ENCODE measurements at places on chromosomes 16 and 17. TPM values are rescaled to one million over a fixed set of nuclear protein-coding genes. Genes with fewer than 3 reads are reported as not detected.

DNA sequence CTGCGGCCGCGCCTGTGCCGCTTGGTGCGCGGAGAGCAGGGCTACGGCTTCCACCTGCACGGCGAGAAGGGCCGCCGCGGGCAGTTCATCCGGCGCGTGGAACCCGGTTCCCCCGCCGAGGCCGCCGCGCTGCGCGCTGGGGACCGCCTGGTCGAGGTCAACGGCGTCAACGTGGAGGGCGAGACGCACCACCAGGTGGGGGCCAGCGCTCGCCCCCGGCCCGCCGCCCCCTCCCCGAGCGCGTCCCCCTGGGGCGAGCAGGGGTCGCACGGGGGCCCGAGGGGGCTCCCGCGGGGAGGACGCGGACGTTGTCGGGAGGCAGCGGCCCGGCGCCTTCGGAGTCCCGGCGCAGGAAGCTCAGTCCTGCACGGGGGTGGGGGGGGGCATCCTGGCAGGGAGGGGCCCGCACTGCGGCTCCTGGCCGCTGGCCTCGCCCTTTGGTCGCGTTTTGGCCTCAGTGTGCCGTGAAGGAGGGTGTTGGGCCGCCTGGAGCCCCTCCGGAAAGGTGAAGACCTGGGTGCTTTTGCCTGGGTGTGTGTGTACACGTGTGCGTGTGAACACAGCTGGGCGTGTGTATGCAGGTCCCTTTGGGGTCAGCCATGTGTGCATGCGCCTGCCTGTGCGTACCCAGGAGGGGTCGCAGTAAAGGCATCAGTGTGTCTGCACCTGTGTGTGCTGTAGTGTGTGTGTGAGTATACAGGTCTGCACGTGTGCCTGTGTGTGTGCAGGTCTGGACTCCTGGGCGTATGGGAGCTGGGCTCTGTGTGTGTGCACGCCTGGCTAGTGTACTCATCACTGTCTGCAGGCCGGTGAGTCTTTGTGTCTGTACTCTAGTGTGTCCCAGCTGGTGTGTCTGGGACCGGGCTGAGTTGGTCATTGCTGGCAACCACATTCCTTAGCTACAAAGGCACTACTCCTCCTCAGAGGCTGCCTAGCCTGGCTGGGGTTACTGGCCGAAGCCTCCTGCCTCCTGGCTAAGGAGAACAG, 615 bp downstream of the NHERF2 start:
- no peak for DNase-seq

DNA sequence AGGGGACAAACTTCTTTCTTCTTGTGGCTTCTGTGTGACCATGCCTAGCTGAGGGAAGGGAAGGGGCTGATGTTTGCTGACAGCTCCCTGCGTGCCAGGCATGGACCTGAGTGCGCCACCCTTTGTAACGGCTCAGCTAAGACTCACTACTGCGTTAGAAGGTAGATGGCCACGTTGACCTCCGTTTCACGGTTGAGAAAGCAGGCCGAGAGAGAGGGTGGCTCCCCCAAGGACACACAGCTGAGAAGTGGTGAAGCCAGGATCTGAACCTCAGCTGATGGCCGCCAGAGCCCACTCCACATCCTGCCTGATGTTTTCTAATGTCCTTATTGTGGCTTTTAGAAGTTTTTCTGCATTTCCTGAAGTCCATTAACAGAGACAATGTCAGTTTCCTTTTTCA, 45.1 kb downstream of the RGS9 start:
- no peak for DNase-seq

DNA sequence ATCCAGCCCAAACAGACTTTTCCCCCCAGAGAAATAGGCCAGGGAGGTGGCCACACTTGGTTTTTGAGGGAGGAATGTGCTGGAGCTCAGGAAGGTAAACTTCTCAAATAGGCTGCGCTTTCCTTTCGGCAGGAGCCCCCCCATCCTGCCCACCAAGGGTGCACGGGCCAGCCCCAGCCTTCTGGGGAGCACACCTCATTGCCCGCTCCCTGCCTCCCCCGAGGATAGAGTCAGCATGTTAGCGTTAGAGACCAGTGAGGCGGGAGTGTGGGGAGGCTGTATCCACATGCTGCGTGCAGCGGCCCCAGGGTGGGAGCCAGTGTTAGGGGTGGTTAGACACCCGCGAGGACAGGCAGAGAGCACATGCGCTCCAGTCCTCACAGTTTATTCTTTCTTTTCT, 42.3 kb downstream of the PIPOX start:
- DNase-seq = no peak

GRCh38 chr16:57563761-57564160, 21.3 kb downstream of the ADGRG5 start:
- DNase-seq = no peak

DNA sequence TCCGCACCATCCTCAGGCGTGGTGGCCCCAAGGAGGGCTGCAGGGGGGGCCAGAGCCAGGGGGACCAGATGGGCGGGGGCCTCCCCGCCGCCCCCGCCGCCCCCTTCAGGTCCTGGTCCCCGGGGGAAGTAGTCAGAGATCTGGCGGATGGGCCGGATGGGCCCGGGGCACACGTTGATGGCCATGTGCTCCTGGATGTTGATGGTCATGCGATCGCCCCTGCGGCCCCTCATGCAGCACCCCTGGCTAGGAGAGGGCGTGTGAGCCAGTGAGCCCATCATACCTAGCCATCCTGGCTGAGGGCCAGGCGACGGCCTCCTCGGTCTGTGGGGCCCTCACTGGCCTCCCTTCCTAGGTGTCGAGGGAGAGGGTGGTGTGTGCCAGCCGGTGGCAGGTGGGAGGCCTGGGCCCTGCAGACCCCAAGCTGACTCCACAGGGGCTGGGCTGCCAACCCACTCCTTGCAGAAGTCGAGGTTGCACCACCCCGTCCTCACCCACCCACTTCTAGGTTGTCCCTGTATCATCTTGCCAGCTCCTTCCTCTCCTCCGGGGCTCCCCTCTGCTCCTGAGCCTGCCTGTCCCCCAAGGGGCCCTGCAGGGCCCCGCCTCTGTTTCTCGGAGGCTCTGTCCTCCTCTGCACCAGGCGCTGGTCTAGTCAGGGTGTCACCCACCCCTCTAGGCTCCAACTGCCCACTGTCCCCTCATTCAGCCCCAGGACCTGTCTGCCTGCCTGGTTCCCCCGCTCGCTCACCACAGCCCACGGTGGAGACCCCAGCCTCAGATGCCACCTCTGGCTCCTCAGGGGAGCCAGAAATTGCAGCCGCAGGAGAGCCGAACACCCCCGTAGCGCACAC, 610 bp downstream of the DOC2A start:
- no peak for DNase-seq

Gene ARHGAP23
- total RNA-seq = 2.9 TPM
